ENCODE measurements at places on chromosomes 1 and 21.

DNA sequence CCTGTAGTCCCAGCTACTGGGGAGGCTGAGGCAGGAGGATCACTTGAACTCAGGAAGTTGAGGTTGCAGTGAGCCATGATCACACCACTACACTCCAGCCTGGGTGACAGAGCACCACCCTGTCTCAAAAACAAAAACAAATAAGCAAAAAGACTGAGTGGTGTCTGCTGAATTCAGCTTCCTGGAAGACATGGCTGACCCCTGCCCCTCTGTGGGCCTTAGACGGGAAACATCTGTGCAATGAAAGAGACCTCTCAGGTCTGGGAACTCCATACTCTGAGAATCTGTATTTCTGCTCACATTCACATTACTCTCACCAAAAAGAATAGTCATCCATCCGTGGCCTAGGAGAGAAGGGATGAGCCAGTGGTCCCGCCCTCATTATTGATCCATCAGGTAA is 2.0 kb downstream of the HTR1D start:
- no peak for DNase-seq

GRCh38 chr1:83716641-83717040 is 282.3 kb downstream of the TTLL7 start:
- no peak for DNase-seq

GRCh38 chr1:232667094-232667777 is 37.3 kb upstream of the SIPA1L2 start:
- DNase-seq, result no peak

DNA sequence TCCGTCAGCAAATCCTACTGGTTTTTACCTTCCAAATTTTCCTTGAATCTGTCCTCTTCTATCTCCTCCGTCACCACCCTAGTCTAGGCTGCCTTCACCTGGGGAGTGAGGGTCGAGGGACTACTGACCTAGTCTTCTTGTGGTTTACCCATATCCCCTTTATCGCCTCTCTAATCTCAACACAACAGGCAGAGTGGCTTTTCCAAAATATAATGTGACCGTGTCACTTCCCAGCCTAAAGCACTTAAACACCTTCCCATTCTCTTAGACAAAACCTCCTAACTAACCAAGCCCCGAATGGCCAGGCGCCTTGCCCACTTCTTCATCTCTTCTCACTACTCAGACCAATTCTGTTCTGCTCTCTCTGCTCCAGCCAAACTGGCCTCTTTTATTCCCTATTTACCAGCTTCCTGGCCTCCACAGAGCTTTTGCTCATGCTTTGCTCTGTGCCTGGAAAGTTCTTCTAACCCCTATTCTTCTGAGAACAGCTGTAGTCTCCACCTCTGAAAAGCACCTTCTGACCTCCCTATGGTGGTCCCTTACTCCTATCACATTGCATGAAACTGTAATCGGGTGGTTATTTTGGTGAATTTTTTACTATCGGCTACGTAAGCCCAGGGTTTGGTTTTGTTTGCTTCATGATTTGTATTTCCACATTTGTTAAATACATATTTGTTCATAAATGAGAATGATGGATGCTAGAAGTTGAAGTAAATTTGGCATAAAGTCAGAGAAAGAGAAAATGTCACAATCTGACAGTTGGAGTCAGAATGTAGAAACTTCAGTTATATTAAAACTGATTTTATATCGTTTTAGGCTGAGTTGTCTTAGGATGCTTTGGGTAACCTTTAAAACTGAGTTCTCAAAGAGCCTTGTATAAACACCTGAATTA is 1.2 kb upstream of the NBPF1 start:
- no peak for DNase-seq

- DNase-seq, result peak; percentile 26
Measured at GRCh38 chr1:32400876-32401631, 6.8 kb upstream of the BSDC1 start.

GRCh38 chr1:167837326-167837725 is 76.6 kb downstream of the ADCY10 start:
- no peak for DNase-seq

DNA sequence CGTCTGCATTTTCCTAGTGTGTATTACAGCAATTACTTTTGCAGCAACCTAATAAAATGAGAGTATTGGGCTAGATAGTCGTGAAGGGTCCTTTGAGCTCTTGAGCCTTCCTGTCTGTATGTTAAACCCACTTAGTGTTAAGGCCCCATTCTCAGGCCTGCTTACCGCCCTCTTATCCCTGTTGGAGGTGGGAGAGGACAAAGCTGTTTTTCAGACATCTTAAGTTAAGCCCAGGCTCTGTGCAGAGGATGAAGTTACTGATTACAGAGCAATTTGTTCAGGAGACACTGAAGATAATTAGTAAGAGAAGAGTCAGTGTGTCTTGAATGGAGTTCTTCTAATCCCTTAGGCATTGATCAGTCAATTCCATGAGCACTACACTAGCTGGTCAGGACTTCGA is 114.6 kb downstream of the UCK2 start:
- DNase-seq, result no peak

GRCh38 chr1:46613661-46614603 is 2.7 kb downstream of the MOB3C start:
- peak; percentile 12 for DNase-seq

DNA sequence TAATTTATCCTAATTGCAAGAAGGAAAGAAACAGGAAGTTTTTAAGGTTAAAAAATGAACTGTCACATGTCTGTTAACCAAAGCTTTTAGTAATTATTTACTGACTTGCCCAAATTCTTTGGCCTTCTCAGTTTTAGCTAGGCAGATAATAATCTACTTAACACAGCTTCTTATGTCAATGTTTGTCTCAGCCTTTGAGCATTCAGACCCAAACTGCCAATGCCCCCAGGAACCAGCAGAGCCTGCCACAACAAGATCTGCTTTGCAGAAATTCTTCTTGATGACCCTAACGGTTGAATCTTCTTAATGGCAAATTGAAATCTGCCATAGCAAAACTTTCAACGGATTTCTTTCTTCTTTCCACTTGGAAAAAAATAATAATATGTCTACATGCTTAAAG is 792.4 kb upstream of the ADGRL2 start:
- no peak for DNase-seq

DNA sequence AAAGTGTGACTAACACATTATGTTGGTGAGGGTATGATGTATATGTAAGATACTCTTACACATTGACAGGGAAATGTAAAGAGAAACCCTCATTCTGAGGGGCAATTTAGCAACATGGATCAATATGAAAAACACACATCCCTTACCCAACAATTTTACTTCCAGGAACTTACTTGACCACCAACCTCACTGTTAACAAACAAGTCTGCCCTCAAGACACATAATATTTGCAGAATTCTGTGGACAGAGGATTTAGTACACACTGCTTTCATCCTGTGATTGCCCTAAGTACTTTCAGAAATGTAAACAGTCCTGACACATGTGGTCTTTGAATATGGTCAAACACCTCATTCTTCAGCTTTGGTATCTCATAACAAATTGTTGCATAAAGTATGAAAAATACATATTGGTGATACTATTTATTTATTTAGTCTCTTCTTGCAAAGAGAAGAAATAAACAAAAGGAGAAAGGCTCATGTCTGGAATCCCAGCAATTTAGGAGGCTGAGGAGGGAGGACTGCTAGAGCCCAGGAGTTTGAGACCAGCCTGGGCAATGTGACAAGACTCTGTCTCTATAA is 6.9 kb downstream of the USP48 start:
- no peak for DNase-seq

DNA sequence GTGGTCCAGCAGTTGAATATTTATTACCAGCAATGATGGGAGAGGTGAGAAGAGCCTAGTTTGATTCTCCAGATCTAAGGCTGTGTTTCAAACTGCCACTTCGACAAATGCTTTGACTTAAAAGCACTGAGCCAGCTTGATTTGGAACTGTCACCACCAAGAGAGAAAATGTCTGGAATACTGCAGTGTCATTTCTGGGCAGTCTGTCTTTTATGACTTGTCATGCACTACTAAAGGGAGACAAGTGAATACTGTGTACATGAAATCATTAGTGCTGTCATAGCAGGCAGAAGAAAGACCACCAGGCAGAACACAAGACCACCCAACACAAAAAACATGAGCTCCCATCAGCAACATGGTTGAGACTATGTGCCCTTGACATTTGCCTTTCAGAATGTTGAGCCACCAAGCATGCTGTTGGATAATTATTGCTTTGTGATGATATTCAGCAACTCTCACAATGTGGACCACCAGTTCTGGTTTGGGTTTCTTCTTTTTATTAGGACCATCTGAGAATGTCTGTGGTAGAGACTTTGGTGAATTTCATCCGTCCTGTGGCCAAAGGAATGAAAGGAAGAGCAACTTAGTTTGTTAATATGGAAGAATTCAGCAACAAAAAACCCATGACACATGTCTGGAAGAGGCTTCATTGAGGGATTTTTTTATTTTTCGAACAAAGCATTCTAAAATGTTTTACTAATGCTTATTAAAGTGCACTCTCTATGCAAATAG is 125.8 kb downstream of the NTMT2 start:
- DNase-seq, result no peak

All from T-cell (primary cell).